ENCODE measurements at places on chromosomes 6 and 20.

DNA sequence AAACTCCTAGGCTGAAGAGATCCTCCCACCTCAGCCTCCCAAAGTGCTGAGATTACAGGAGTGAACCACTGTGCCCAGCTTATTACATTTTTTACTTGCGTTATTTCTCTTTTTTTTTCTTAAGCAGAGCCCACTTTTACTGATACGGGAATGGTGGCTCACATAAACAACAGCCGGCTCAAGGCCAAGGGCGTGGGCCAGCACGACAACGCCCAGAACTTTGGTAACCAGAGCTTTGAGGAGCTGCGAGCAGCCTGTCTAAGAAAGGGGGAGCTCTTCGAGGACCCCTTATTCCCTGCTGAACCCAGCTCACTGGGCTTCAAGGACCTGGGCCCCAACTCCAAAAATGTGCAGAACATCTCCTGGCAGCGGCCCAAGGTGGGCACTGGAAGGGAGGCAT is 10.5 kb downstream of the CAPN11 start:
- no peak for DNase-seq

- no peak for DNase-seq
These were observed 35.0 kb downstream of the FAM50B start for GRCh38 chr6:3884007-3884745.

DNA sequence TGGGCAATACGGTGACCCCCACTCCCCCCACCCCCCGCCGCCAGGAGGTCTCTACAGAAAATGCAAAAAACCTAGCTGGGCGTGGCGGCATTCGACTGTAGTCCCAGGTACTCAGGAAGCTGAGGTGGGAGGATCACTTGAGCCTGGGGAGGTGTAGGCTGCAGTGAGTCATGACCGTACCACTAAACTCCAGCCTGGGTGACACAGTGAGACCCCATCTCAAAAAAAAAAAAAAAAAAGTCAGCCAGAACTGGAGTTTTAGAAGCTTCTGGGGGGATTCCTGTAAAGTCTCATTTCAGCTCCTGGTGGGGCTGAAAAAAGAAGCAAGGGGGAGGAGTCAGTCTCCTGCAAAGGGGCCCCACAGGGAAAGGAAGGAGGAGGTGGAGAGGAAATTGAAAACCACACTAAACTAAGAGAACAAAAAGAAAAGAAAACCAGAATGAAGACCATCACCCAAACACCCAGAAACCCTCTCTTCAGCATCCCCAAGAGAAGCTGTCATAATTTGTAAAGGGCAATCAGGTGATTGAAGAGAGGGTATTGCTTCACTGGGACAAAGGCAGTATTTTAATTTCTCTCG is 50.4 kb downstream of the NOL4L start:
- DNase-seq, result no peak

DNA sequence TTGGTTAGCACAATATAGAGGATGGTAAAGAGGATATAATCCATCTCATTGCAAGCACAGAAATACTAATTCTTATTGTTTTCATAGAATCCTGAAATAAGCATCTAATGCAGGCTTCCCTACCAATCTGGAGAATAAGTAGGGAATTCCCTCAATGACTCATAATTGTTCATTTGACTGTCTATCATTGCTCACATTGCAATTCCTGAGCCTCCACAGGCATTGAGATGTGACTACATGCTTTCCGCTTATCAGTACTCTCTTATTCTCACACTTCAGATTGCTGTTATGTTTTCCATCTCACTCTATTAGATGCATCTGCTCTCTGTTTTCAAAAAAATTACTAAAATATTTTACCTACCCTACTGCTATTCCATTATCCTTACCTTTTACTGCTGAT is 216.2 kb upstream of the PRSS16 start:
- no peak for DNase-seq

GRCh38 chr20:46584508-46584907 is 34.1 kb upstream of the OCSTAMP start:
- no peak for DNase-seq

DNA sequence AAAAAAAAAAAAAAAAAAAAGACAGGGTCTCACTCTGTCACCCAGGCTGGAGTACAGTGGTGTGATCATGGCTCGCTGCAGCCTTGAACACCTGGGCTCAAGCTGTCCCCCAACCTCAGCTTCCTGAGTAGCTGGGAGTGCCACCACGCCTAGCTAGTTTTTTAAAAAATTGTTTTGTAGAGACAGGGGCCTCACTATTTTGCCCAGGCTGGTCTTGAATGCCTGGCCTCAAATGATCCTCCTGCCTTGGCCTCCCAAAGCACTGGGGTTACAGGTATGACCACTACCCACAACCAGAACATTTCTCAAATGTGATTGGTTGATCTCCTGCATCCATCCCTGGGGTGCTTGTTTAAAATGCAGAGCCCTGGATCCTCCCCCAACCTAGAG is 5.6 kb upstream of the RBCK1 start:
- DNase-seq, result no peak

All from SHP77 (cell line).